ENCODE measurements at places on chromosomes 6 and 20.

DNA sequence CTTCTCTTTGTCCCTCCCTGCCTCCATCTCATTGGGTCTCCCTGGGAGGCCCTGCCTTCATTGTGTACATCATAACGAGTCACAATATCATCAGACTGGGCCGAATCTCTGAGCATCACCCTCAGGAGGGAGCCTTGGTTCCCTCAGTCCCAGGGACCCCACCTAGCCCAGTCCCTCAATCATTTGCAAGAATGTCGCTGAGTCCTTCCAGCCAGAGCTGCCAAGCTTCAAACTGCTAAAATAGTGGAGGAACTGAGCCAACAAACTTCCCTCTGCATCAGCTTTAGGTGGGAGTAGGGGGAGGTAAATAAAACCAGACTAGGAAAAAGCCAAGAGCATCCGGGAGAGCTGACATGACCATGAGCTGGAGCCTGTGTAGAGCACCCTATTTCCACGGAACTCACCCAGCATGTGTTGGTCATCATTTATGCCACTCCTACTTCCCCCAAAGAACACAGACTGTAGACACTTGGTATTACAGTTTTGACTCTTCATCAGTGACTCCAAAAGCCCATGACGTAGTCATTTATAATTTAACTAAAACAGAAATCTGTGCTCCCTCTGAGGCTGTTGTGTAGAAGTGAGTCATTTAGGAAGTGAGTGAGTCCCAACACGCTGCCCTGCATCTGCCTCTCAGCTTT is 28.8 kb upstream of the IL17A start:
- peak; percentile 32 for ATAC-seq

GRCh38 chr6:77447254-77447653 is 16.0 kb downstream of the HTR1B start:
- no peak for ATAC-seq

DNA sequence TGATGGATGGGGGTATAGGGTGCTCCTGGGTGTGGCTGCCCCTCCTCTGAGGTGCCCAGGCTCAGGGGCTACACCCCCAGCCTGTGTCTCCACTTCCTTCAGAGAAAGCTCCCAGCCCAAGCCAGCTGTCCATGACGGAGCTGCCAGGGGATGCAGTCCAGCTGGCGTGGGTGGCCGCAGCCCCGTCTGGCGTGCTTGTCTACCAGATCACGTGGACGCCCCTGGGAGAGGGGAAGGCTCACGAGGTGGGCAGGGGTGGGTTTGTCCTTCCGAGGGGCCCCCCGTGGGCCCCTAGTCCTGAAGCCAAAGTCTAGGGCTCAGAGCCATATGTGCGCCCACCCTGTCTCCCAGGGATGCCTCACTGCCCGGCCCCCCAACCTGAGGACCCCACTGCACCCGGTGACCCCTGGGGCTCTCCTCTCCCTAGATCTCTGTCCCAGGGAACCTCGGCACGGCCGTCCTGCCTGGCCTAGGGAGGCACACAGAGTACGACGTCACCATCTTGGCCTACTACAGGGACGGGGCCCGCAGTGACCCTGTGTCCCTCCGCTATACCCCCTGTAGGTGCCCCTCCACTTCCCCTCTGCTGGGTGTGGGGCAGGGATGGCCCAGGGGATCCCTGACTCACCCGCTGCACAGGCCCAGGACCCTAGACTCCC is 19.8 kb downstream of the COL20A1 start:
- ATAC-seq: peak; percentile 3

DNA sequence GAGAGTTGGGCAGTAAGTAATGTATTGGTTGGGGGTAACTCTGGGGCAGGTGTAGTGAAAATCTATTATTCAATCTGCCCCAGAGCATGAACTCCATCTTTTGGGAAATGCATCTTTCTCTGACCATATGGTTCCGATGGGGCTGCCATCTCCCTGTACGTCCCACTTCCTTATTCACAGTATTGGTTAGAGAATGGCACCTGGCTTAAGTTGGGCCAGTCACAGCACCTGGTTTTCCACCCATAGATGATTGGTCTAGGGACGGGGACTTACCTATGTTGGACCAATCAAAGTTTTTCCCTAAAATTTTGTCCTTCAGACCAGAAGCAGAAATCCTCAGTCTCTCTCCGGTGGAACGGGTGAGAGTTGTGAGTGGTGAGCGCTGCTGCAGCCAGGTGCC is 2.2 kb upstream of the RALY start:
- no peak for ATAC-seq

DNA sequence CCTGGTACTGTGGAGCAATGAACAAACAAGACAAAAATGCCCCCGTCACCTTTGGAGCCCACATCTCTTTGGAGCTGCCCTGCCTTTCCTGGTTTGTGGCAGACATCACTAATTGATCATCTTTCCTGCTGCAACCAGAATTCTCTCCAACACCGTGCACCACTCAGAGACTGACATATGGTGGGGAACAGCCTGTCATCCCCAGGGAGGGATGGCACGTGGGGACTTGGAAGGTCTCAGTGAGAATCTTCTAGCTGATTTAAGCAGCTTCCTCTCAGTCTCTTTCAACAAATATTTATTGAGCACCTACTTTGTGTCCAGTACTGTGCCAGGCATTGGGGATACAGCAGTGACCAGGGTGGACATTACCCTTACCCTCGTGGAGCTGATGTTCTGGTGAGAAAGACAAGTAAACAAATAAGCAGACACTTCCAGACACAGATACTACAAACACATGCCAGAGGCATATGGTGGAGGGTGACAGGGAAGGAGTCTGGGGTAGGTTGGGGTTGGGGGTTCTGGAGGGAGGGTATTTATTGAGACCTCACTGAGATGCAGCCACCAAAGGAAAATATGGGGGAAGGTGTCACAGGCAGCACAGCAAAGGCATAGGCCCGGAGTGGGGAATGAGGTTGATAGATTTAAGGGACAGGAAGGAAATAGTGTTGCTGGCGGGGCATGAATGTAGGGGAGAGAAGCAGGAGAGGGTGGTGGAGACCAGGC is 82.3 kb downstream of the CEBPB start:
- ATAC-seq: no peak

GRCh38 chr6:37145443-37145842 is 24.5 kb upstream of the PIM1 start:
- ATAC-seq: no peak

DNA sequence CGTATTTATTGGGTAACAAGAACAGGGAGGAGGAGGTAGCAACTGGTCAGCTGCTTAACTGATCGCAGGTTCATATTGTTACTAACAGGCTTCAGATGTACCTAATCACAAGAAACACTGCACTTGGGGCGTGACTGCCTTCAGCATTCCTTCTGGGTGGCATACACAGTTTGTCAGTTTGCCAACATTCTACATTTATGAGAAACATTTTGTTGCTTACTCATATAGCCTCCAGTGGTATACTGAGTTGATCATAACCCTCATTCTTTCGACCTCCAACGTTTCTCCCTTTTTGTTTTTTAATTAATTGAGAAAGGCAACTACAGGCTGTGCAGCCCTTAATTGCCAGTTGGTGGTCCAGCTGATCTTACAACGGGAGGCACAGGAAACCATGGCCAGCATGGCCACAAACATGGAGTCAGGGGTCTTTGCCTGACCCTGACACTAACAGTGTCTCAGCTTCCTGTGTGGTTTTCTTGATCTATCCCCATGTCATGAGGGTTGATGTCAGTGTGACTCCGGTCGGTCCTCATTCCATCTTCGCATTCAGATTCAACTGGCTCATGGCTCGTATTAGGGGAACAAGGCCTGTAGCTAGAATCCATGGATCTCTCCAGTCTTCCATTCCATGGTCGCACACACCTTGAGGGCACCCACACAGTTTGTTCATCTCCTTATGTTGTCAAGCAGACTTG is 9.4 kb downstream of the EPB41L2 start:
- no peak for ATAC-seq

- ATAC-seq: no peak
Measured at GRCh38 chr20:12886618-12887363, 122.0 kb upstream of the SPTLC3 start.

- ATAC-seq: no peak
Measured at GRCh38 chr6:165451838-165452237, 142.4 kb upstream of the C6orf118 start.

DNA sequence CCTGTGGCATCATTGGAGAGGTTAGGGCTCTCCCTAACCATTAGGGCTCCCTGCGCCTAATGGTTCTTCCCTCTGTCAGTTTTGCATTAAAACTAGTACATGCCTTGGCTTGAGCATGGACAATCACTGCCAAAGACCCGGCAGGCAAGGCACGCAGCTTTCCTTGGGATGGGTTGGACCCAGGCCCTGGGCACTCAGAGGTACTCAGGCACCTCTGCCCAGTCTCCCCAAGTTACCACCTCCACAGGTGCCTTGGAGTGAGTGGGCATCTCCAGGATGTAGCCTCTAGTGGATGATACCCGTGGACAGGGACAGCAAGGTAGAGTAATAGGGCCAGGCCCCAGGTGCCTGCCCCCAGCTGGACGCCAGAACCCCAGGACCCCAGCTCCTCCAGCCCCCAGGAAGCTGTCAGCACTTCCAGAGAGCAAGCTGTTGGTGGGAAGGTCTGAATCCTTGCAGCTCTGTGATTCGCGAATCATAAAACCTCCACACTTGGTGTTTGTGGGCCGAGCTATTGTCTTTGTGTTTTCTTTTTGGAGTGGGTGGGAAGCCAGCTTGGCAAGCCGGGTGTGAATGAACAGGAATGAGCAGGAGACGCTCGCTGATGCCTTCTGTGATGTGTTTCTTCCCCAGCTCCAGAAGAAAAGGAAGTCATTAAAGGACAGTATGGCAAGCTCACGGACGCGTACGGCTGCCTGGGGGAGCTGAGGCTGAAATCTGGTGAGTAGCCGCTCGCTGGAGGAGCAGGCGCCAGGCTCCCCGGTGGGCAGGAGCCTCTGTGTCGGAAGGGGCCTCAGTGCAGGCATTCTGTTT is 35.1 kb downstream of the SYNJ2 start:
- ATAC-seq: no peak

GRCh38 chr20:46056970-46057855 is 28.2 kb downstream of the SLC12A5 start:
- no peak for ATAC-seq

GRCh38 chr6:42154461-42155209 is 12.2 kb upstream of the C6orf132 start:
- ATAC-seq: no peak

GRCh38 chr20:56506103-56506502 is 18.4 kb upstream of the FAM209A start:
- no peak for ATAC-seq

DNA sequence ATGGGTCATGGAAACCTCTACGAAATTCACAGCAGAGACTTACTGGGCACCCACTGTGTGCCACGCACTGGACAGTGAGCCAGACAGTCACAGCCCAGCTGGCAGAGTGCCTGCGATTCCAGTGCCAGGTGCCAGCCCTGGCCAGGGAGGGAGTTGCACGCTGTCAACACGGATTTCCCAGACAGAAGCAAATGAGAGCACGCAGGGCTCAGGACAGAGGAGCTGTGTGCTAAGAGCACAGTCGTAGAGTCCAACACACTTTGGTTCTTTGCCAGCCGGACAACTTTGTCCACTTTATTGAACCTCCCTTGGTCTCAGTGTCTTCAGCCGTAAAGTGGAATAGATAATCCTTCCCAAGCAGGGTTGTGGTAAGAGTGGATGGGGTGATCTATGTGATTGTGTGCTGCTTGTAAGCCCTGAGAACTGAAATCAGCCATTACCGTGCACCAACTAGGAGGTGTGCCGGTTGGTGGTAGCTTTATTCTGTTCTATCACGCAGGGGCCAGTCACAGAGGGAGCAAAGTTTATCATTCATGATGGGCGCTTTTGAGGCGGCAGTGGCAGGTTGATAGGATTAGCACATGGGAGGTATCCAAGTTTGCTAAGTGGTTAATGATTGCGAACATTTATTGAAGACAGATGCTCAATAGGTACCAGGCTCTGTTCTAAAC is 40.6 kb downstream of the SIRPA start:
- no peak for ATAC-seq

- no peak for ATAC-seq
Measured at GRCh38 chr20:39745380-39745779, 783.2 kb downstream of the DHX35 start.

- no peak for ATAC-seq
Measured at GRCh38 chr6:18279422-18279821, 15.1 kb upstream of the DEK start.

DNA sequence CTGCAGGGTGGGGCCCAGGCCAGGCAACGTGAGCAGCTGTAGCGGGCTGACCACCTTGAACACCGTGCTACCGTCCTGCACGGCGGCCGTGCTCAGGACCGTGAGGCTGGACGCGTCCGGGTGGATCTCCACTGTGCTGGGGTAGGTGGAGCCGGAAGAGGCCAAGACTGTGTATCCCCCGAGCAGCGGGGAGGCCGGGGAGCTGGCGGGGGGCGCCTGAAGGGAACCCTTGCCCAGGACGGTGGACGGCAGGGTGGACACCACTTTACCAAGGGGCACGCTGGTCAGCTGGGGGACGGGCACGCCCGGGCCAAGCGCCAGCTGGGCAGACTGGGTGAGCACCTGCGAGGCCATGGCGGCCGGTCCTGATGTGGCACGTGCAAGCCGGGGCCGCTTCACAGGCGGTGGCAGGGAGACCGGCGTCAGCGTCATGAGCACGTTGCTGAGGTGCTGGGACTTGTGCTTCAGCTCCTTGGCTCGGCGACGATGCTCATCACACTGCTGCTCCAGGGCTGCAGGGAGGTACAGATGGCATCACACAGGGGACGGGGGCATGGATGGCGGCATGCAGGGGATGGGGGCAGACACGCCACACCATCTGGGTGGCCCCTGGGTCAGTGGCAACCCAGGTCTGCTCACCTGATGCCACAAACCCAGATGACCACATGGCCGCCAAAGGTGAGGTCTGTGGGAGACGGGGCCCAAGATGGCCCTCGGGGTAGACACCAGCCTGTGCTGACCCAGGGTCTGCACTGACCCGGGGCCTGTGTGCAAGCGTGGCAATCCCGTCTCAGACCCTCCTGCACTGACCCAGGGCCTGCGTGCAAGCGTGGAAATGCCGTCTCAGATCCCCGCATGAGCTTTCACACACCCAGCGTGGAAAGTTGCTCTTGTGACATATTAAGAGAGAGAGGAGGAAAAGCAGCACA is 16.4 kb upstream of the HELZ2 start:
- ATAC-seq: no peak

GRCh38 chr6:88734544-88734943 is 228.9 kb downstream of the RNGTT start:
- no peak for ATAC-seq

- ATAC-seq: peak; percentile 35
Measured at GRCh38 chr6:7268816-7269555, 44.0 kb downstream of the SSR1 start.

- ATAC-seq: no peak
Measured at GRCh38 chr6:85680388-85680787, 37.7 kb upstream of the SYNCRIP start.

- ATAC-seq: peak; percentile 22
Measured at GRCh38 chr6:35719830-35720733, 16.8 kb upstream of the ARMC12 start.

- no peak for ATAC-seq
Measured at GRCh38 chr6:38170666-38171355, 351.3 kb downstream of the ZFAND3 start.

GRCh38 chr6:116251568-116252384 is 2.1 kb downstream of the TSPYL4 start:
- no peak for ATAC-seq

Measured in esophagus mucosa (tissue), 1 donor.